Fibroblast of pulmonary artery (primary cell): ENCODE measurements at places on chromosomes 2 and 18.

DNA sequence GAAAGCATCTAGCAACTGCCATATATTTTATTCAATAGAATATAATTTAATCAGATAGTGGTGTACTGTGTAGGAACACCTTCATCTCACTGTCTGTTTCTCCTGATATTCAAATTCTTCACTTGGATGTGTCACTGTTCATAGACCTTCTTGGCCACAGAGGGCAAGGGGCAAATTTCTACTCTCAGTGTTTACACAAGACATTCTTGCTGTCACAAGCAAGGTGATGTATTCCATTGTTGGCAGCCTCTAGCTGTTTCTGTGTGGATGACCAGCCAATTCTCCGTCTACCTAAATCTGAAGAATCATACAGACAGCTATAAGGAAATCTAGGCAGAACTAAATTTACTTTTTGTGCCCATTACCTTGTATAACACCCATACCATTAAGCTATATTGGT, 948.3 kb downstream of the CNTNAP5 start:
- peak; percentile 6 for DNase-seq

- DNase-seq = no peak
Measured at GRCh38 chr2:40485854-40486253, 34.0 kb upstream of the SLC8A1 start.

- no peak for DNase-seq
Measured at GRCh38 chr18:39596221-39596620, 2030.6 kb upstream of the CELF4 start.

- DNase-seq = no peak
Measured at GRCh38 chr2:118056165-118056534, 32.1 kb upstream of the INSIG2 start.

DNA sequence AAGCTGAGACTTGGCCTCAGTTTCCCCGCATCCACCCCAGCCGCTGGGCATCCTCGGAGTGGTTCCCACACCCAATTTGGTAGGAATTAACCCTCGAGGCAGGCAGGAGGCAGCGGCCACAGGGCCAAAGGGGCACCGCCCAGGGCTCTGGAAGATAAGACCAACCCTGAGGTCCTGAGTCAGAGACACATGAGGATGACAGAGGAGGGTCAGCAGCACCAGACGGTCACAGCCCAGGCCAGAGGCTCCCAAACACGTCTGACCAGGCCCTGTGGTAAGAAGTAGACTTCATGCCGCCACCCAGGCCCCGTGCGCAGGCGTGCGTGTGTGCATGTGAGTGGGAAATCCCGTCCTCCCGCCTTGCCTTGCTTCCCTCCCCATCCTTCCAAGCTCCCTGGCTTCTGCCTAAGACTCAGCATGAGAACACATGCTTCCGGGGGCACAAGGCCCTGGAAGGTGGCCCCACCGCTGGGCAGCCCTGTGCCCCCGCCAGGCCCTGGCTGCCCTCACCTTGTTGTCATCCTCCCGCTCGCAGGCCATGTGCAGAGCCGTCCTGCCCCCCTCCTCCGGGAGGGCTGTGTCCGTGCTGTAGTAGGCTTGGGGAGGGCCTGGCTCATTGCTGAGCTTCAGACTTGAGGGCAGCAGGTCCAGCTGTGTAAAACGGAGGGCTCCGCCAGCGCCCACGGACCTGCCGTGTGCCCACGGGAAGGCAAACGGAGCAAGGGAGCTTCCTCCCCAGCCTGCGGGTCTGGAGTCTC, 46.3 kb downstream of the ANKMY1 start:
- DNase-seq = no peak

DNA sequence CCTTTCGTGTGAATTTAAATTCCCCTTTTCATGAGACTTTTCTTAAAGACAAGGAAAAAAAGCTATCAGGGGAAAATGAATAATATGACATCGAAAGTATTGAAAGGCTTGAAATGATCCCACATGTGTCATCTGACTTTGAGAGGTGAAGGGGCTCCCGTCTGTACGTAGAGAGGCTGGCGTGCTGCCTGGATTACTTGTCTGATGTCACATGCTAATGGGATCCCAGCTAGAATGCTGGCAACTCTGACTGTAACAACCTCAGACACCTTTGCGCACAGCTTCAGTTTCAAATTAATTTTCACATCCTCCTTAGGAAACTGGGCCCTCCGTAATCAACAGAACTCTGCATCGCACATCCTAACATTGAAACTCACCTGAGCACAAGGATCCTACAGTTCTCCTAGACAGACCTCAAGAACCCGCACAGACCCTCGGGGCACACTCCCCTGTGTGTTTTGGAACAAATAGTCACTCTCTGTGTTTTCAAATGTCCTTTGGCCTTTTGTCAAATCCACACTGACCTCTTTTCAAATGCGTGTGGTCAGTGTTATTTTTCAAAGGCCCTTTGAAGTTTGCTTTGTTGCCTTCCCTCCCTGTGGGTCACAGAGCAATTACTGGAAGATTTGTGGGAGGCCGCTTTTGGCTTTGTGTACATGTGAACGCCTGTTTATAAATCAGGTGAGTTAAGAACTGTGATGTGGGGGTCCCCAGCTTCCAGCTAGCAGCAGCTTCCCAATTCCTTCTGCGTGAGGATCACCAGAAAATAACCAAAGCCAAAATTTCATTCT, 65.9 kb downstream of the IL1R2 start:
- DNase-seq = no peak

- DNase-seq = no peak
Measured at GRCh38 chr2:2750867-2751714, 420.0 kb upstream of the MYT1L start.

DNA sequence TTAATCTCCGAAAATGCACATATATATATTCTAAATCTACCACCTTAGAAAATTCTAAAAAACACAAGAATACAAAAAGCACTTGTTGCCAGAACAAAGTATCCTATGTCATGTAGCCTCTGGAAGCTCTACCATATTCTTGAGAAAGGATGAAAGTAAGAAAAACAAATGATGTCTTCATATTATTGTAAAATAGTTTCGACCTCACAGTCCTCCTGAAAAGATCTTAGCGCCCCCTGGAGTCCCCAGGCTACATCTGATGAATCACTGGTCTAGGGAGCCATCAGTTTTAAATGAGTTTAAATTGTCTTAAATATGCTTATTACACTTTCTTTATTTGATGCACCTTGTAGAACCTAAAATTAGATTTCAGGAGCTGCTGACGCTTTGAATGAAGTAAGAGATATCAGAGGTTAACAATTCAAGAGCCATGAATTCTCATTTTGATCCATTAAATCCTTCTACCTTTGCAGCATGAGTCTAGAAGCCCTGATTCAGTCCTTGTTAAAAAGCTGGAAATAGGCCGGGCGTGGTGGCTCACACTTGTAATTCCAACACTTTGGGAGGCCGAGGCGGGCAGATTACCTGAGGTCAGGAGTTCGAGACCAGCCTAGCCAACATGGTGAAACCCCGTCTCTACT, 138.8 kb downstream of the MCFD2 start:
- peak; percentile 80 for DNase-seq

GRCh38 chr18:22088029-22088428, 81.4 kb upstream of the GATA6 start:
- DNase-seq = no peak

DNA sequence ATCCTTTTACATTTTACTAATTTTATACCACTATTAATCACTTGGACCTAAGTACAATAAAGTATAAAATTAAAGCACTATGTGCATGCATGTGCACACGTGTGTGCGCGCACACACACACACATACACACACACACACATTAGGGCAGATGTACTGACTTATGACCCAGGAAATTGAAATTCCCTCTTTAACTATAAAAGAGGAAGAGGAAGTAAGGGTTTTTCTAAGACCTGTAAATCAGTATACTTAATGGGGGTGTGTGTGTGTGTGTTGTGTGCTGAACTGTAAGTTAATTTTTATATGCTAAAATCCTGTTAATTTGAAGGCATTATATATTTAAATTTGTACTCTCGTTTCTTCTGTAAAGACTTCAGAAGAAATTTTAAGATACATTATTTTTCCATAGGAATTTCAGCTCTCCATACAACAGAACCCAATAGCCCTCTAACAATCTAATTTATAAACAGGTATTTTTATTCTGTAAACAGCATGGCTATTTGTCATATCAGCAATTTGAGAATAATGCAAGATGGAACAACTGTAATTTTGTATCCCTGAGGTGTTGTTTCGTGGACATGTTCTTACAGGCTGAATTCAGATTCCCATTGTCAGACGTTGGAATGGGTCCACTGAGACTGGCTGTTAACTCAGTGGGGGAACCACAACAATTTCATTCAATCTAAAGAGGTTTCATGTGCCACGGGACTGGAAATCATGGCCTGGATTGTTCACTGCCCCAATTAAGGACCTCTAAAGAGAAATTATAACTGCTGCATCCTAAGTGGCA, 90.9 kb downstream of the PLA2R1 start:
- DNase-seq = no peak

DNA sequence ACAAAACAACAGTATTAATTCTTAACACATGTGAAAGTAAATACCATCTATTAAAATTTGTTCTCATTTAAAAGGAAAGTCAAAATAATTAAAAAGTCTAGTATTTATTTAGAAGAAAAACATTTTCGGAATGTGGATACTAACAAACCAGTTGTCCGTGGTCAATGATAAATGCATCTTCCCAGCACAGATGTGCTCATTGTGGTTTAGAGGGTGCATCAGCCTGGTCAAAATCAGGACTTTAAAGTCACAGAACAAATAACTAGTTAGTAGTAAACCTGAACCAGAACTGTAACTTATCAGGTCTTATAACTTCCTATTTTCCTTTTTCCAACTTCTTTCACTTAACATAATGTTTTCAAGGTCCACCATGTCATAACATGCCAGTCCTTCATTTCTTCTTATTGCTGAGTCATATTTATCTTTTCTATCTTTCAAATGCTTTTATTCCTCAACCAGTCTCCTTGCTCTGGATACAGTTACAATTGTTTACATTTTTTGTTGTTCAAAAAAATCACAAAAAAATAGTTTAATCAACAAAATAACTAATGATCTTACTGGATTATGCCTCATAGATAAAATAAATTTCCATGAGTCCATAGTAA, 55.8 kb downstream of the ID2 start:
- no peak for DNase-seq

GRCh38 chr2:209638346-209638745, 133.3 kb upstream of the UNC80 start:
- peak; percentile 16 for DNase-seq

DNA sequence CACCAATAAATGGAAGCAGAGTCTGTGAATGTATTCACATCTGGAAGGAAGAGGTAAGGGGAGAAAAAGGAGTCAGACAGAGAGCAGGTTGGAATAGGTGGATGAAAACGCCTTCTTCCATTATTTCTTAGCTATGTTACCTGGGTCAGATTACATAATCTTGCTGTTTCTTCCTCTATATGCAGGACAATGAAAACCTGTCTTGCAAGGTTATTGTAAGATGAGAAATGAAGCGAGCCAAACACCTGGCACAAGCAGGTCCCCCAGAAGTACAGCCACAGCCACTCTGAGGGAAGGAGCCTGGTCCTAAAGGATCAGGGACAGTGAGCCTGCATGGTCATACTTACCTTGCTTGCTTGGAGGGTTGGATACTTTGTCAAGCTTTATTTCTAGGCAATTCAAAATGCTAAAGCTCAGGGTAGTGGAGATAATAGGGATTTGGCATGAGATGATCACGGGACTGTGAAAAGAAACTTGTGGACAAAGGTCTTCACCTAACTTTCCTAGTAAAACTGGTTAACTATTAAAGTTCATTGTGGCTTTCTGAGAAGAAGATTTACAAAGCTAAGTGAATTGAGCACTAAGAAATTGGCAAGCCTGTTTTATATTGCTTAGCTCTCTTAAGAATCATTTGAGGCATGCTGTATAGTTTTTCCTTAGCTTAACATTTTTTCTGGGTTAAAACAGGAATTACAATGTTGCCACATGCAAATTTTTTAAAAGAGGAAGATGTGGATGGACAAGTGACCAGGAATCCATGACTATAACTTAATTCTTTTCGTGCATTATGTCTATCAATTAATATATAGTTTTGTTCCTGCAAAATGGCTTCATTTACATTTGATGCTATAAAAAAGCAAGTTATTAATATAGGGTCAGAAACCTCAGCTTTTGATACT, 15.7 kb upstream of the PLA2R1 start:
- DNase-seq = no peak

DNA sequence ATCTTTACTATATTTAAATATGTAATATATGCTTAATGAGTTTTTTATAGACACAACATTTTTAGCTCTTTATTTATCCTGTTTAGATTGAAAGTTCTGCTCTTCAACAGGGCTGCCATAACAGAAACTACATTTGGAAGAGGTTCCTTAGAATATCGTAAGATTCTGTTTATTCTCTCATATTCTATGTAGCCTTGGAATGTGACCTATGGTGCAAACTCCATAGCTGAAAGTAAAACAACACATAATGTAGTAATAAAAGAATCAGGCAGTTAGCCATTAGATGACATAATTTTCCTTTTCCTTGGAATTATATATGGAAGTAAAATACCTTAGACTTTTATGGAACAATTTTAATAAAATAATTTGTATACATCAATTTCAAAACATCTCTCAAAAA, 91.3 kb downstream of the ZNF804A start:
- peak; percentile 26 for DNase-seq

- DNase-seq = peak; percentile 52
Measured at GRCh38 chr2:68740400-68740914, 5.8 kb downstream of the ARHGAP25 start.

GRCh38 chr2:97801028-97801427, 87.7 kb downstream of the ZAP70 start:
- DNase-seq = no peak

DNA sequence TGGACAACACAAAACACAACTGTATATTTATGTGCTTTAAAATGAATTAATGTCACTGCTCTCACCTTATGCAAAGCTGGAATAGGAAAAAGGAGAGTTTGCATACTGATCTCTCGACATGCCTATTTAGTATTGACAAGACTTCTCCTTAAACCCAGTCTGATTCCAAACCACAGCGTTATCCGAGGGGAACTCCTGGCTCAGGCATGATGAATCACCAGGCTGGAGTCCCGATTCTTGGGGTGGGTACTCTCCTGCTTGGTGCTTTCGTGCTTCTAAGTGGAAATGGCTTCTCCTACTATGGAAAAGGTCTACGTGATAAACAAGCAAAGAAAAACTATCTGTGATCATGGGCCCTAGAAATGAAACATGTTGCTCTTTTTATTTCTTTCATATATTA, 88.9 kb upstream of the SLC35G4 start:
- DNase-seq = no peak

DNA sequence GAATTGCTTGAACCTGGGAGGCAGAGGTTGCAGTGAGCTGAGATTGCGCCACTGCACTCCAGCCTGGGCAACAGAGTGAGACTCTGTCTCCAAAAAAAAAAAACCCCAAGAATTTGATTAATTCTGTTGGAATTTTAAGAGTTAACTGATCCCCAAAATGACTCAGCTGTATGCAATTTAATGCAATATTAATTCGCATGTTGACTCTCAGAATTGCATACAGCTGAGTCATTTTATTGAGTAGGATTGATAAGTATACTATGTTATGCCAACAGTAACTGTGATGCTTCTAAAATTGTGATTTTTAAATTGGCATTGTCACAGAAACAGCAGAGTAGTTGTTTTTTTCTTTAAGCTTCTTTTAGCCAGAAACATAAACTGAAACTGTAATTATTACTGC, 19.6 kb downstream of the MSH2 start:
- peak; percentile 42 for DNase-seq

- peak; percentile 4 for DNase-seq
Measured at GRCh38 chr2:133167990-133168389, 400.3 kb downstream of the NCKAP5 start.
